Substantia nigra (tissue), 51 donors: ENCODE measurements at places on chromosomes 7 and 10.
A peak's percentile ranks its signal among the peaks of the same experiment; 100 is the strongest.

GRCh38 chr7:64951250-64951848 is 39.5 kb downstream of the ZNF117 start:
- no peak for DNase-seq

DNA sequence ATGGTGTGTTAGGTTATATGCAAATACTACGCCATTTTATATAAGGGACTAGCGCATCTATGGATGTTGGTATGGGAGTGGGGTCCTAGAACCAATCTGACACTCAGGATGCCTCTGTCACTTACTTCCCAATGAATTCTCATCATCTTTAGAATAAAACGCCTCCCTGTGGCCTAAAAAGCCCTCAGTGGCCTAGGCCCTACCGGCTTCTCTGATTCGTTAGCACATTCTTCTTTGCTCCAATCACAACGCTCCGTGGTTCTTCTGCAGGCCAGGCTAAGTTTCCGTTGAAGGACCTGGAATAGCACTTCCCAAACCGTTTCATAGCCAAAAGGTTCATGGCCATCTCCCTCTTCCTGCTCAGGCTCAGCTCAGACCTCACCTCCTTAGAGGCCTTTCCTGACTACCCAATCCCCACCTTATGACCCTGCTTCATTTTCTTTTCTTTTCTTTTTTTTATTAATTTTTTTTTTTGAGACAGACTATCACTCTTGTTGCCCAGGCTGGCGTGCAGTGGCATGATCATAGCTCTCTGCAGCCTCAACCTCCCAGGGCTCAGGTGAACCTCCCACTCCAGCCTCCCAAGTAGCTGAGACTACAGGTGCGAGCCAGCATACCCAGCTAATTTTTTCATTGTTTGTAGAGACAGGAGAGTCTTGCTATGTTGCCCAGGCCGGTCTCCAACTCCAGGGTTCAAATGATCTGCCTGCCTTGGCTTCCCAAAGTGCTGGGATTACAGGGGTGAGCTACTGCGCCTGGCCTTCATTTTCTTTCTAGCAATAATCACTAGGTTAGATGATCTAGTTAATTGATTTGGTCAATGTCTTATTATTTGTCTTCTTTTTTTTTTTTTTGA is 24.5 kb upstream of the YWHAG start:
- no peak for DNase-seq

GRCh38 chr10:77801474-77802161 is 124.9 kb downstream of the DLG5 start:
- DNase-seq, result no peak

DNA sequence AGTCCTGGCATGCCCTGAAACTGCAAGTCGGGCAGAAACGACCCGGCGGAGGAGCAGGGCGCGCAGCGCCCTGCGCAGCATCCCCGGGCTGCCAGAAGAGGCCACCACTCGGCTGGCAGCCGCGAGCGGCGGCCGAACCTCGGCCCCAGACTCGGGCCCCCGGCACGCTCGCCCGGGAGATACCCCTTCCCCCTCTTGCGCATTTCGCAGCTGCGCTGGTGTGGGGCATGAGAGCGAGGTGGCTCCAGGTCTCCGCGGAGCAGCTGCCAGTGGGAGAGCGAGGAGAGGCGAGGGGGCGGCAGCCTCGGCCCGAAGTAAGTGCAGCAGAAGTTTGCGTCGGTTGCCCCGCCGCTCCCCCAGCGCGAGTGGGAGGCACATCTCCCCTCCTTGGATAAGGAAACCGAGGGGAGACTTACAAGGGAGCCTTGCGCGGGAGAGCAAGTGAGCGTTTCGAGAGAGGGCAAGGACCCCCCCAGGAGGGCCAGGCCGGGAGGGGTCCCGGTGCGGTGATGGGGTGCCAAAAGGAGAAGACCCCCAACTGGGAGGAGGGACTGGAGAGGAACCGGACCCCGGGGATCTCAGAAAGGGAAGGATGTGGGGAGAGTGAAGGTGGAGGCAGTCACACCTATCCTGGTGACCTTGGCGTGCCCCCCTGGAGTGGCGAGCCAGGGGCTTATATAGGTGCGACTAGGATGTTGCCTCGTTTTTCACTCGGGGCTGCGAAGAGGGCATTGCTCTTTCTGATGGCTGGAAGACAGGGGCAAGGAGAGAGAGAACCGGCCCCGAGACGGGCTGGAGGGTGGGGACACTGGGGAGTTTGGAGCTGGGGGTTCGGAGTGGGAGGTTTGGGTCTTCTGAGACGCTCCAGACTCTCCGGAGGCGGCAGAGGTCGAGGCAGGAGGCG is 256.3 kb downstream of the OTUD1 start:
- no peak for DNase-seq

GRCh38 chr7:100366411-100367250 is 6.7 kb upstream of the PILRA start:
- no peak for DNase-seq

DNA sequence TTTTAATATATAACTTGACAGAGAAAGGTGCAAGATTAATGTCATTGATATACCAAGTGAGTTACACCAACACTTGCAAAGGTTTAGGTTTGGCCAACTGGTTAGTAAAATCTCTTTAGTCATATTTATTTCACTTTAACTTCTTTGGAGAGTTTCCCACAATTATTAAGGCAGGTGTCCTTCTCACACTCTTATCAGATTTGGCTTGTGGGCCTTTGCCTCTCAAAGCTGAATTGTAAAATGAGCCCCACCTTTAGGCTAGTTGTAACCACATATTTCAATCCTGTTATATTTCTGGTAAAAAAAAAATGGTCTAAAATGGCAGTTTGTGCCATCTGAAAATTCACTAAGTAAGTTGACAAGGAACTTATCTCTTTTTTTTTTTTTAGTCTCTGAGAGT is 26.6 kb upstream of the FOXP2 start:
- DNase-seq, result no peak

GRCh38 chr10:60757420-60757895 is 20.8 kb upstream of the CDK1 start:
- no peak for DNase-seq

- DNase-seq, result no peak
These were observed 88.4 kb downstream of the NT5C2 start for GRCh38 chr10:103104721-103105120.

GRCh38 chr10:129774736-129775401 is 189.2 kb downstream of the EBF3 start:
- DNase-seq, result no peak

GRCh38 chr10:52779541-52780390 is 7.2 kb upstream of the MBL2 start:
- peak; percentile 61 for DNase-seq

GRCh38 chr7:149460493-149461277 is at the start of gene ZNF777:
Gene ZNF777 (minus strand): TSS chr7:149461062. CDS start chr7:149456022, 5,040 bp downstream.
- peak; percentile 44 for DNase-seq

DNA sequence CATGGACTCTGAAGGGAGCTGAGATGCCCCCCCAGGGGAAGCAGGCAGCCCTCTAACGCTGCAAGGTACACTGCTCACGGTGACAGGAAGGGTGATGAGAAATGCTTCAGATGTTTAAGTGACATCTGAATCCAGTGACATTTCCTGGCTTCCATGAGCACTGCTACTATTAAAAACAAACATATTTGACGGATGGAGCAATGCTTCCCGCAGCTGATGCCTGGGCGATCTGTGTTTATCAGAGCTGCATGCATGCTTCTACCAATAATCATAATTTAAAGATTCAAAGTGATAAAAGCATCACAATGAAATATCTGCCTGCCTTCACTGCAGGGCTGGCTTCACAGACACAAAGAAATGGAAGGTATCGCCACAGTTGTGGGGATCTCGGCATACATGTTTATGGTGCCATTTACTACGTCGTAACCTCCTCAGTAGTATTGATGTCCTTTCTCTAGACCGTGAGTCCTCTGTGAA is 66.1 kb upstream of the AOAH start:
- DNase-seq, result no peak

GRCh38 chr7:26868841-26869495 is 4.6 kb upstream of the SKAP2 start:
- no peak for DNase-seq

GRCh38 chr10:87634311-87634710 is 25.4 kb upstream of the PAPSS2 start:
- no peak for DNase-seq

DNA sequence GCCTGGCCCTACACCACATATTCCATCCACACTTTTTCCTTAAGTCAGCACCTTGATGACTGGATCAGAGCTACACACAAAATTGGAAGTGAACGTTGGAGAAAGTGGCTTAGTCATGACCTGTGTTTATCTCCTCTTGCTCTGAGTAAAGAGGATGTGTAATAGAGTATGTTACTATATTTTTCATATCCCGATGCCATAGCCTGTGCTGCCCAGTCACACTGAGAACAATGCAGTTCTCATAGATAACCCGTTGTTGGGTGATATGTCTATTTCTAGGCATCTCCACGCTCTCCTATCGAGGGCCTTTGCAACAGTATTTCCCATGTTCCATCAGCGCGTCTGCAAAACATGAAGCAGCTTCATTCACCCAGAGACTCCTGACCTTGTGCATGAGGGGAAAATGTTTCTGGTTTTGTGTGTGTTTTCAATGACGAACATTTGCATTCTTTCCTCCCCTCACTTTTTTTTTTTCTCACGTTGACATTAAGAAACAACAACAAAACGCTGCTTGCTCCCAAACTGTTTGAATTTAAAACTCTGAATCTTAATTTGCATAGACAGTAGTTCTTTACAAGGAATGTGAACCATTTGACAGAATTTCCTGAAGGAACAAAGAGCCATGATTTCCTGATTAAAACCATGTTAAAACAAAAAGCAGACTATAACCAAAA is 43.4 kb downstream of the GRK5 start:
- DNase-seq, result no peak

- no peak for DNase-seq
These were observed 43.5 kb downstream of the CLEC2L start for GRCh38 chr7:139566736-139567646.
